Right ventricle myocardium superior (tissue), 1 donor: ENCODE measurements at places on chromosomes 3 and 15. TPM values are rescaled to one million over a fixed set of nuclear protein-coding genes. Genes with fewer than 3 reads are reported as not detected.
A peak's percentile ranks its signal among the peaks of the same experiment; 100 is the strongest.

DNA sequence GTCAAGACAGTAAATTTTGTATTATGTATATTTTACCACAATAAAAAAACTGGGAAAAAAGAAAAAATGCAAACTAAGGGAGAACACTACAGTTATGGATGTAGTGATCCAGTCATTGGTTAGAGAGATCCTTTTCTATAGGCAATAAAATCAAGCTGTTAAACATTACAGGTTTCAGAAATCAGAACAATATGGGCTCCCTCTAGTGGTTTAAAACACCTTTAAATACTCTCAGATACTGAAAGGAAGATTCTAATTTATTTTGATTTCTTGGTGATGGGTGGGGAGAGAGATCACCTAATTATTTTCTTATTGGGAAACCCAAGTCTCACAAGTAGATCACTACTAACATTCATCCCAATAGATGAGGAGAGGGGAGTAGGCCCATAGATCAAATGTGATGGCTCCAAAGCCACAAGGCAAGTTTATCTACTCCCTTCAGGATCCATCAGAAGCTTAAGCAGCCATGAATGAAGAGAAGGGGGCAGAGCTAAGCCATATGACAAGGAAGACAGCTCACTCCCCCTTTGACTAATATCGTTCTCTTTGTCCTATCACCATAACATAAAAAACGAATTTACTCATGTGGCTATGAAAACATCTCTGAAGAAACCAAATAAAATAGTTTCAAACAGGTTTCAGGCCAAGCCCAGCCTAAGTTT is 118.6 kb downstream of the ANO10 start:
- DNase-seq: no peak

DNA sequence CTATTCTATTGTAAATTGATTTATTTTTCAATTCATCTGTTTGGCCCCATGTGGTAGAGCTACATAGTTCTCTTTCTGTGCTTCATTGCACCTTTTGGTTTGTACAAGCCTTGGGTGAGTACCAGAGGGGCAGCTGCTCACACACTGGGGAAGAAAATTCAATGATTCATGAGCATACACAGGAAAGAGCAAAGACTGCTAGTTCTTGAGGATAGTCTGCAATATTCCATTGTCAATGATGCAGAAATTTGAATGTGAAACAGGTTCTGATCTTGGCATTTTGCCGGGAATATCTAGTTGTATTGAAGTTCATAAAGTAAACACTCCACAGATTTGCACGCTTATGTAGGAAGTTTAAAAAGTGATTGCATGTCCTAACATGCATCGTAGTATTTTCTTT is 304.6 kb downstream of the NAALADL2 start:
- DNase-seq: no peak

C15orf62 gene
- 0.16 TPM for total RNA-seq

GRCh38 chr3:189563853-189564563 is 67.2 kb upstream of the TP63 start:
- no peak for DNase-seq

- DNase-seq: no peak
Measured at GRCh38 chr3:80017369-80017768, 249.6 kb upstream of the ROBO1 start.

CHRD gene
- 7.8 TPM for total RNA-seq

DNA sequence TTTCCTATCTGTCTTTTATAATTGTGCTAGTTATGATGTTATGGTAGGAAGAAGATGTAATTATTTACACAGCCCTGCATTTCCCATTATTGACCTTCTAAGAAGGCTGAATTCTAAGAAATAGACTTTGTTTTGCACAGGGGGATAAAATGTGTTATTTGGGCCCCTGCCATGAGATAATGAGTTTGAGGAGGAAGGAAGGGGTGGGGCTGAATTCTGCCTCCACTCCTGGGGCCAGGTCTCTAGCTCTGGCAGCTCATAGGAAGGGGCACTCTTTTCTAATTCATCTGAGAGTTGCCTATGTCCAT is 69.2 kb upstream of the GOLGA8B start:
- no peak for DNase-seq

DNA sequence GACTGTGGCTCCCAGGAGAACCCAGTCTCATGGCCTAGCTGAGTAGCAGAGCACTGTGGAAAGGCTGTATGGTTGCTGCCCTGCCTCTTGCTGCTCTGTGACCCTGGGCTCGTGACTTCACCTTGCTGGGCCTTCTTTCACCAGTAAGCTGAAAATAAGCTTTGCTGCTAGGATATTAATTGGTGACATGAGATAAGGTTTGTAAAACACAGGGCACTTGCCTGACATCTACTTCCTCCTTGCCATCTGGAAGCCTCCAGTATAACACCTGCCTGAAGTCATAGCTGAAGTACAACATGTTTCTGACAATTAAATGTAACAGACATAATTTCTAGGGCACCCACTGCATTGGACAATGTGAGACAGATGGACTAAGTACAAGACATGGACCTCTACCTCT is 53.6 kb downstream of the CLEC3B start:
- no peak for DNase-seq

DNA sequence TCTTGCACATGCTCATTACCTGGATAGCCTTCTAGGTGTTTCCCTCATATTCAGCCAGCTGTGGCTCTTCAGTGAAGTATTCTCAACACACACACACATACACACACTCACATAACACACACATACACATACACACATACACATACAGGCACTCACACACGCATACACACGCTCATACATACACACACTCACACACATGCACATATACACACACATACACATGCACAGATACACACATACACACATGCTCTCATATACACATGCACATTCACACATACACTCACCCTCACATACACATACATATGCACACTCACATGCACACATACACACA is 41.2 kb downstream of the GRK7 start:
- DNase-seq: no peak

KCTD6 gene
- 6.9 TPM for total RNA-seq

DNA sequence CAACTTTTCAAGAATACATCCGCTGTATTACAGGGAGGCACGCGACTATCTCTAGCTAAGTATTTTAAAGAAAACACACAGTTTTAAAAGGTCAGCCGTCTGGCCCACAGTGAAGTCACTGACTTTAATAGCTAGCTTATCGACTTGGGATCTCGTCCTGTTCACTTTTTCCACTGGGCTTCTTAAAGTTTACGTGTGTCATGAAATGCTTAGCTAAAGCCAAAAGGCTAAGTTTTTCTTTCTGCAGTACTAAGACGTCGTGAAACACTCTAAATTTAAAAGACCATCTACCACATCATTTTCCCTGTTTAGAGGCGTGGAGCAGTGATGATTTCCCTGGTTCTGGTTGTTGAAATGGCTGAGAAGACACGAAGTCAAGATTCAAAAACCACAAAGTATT is 27.1 kb downstream of the LRIG1 start:
- DNase-seq: no peak

GRCh38 chr3:13264468-13264795 is 155.7 kb downstream of the NUP210 start:
- DNase-seq: no peak

EIF4G1 gene
- 254 TPM for total RNA-seq

DNA sequence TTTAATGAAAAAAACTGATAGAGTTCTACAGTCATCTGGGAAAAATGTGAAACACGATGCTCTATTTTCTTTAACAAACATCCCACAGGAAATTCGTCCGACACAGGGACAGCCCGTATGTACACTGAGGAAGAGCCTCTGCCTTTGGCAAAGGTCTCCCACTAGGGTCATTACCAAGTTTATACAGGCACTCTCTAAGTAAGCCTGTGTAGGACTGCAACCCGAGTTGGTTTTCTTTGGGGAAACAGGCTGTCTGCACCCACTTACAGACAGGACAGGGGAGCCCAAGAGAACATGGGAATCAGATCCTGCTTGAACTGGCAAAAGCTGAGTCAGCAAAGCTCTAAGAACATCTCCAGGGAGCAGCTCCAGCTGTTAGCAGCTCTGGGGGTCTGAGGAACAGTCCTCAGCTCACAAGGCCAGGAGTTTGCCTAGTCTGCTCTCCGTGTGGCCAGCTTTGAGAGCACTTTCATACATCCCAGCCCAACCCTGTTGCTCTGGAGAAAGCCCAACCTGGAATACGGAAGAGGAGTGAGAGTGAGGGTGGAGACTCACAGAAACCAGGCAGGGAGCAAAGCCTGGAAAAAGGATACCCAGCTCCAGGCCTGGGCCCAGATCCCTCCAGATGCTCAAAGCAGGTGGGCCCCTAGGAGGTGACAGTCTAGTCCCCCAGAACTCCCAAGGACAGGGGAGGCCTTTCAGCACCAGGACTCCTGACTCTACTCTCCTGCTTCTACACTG is 1.9 kb downstream of the TBC1D2B start:
- no peak for DNase-seq

DNA sequence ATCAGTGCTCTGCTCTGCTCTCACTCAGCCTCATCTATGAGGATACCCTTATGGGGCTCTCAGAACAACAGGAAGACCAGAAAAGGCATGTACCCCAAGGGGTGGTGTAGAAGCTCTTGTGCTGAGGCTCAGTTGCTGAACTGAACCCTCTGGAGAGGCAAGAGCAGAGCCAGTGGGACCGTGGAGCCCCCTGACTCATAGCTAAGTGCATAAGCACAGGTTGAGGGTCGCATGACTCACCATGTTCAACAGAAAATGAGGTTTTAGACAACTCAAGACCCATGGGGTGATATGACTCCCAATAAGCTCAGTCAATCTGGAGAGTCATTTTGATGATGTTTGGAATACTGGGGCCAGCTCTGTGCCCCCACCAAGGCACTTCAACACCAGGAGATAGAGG is 37.3 kb downstream of the CRYGS start:
- no peak for DNase-seq

MAGI1 gene
- total RNA-seq: 34.1 TPM

AMIGO3 gene
- total RNA-seq: not detected

DNA sequence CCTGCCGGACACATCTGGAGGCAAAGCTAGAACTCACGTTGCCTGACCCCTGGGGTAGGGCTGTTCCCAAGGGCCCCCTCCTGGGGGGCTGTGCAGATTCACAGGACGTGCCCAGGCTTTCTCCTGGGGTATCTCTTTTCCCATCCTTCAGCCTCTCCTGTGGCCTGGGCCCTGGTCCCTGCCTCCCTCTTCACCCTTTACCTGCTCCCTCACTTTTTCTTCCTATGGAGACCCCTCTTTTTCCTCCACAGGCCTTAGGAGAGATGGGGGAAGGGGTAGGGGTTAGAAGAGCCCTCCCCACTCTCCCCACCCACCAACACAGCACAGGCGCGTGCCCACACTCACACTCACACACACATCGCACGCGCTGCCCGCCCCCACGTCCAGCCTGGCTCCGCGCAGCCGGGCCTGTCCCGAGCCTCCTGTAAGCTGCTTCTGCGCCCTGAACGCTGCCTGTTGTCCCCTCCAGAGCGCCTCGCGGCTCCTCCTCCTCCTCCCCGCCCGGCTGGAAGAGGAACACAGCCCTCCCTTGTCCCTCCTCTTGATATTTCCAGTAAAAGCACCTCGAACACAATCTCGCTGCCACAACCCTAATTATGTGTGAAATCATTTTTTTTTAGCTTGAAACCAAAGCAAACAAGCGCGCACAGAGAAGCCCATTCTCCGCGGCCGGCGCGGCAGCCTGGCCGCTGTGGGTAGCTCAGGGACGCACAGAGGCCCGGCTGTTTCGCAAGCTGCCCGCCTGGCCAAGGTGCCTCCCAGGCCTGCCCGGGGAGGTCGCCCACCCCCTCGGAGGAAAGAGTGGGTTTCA is 33.9 kb upstream of the ACAN start:
- DNase-seq: no peak

TRH gene
- not detected for total RNA-seq

TTLL13 gene
- total RNA-seq: not detected

CORO2B gene
- total RNA-seq: 6.6 TPM

- no peak for DNase-seq
Measured at GRCh38 chr15:67083135-67083762, 17.8 kb downstream of the SMAD3 start.

DNA sequence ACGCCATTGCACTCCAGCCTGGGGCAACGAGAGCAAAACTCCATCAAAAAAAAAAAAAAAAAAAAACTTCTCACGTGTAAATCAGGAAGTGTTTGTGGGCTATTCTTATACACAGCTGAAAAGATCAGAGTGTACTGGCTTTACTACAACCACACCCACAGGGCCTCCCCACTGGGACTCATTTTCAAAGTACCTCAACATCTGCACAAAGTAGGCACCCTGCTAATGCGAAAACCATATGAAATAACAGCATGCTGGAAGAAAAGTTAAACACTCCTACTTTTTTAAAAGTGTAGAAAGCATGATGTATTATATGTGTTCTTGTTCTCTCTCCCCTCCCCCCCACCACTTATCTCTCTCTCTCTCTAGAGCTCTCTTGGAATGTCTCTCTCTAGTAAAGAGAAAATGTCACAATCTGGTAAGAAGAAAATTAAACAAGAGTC is 11.1 kb downstream of the UACA start:
- DNase-seq: peak; percentile 74

DNA sequence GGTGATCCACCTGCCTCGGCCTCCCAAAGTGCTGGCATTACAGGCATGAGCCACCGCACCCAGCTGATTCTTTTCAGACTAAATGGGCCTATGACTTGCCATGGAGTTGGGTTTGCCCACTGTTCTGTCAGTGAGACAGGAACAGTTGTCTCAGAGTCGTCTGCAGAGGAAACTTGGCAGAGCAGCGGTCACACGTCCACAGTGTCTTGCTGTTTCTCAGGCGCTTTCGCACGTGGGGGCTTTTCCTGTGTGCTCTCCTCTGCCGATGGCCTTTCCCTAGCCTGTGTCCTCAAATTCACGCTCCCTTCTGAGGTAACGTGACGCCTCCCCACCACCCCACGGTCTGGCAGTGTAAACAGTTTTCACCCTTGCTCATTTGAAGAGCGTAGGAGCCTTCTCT is 11.3 kb downstream of the TMEM44 start:
- no peak for DNase-seq

- no peak for DNase-seq
Measured at GRCh38 chr3:141303481-141304223, 64.7 kb upstream of the ZBTB38 start.

DNA sequence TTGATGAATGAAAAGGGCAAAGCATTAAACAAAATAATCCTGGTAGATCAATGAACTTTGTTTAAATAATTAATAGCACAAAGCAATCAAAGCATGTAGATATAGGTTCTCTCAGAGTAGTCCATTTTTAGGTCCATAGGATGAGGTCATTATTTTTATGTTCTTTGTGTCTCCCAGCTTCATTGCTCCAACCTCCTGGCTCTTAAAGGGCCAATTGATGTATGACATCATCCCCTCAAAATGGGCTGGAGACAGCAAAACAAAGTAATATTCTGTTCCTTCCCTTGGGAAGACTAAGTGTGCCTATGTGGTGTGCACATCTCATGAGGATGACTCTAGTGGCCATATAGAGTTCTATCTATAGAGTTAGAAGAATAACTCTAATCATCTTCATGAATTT is 49.5 kb downstream of the HMG20A start:
- no peak for DNase-seq

- DNase-seq: no peak
Measured at GRCh38 chr15:60972866-60973265, 256.2 kb downstream of the RORA start.

GRCh38 chr3:49278548-49278947 is 1.5 kb upstream of the C3orf62 start:
- no peak for DNase-seq
